ENCODE measurements at places on chromosomes 5 and 9. TPM values are rescaled to one million over a fixed set of nuclear protein-coding genes. Genes with fewer than 3 reads are reported as not detected.

Gene CDC23
- 40.9 TPM for total RNA-seq

Gene HRH2
- total RNA-seq: 2.7 TPM

DNA sequence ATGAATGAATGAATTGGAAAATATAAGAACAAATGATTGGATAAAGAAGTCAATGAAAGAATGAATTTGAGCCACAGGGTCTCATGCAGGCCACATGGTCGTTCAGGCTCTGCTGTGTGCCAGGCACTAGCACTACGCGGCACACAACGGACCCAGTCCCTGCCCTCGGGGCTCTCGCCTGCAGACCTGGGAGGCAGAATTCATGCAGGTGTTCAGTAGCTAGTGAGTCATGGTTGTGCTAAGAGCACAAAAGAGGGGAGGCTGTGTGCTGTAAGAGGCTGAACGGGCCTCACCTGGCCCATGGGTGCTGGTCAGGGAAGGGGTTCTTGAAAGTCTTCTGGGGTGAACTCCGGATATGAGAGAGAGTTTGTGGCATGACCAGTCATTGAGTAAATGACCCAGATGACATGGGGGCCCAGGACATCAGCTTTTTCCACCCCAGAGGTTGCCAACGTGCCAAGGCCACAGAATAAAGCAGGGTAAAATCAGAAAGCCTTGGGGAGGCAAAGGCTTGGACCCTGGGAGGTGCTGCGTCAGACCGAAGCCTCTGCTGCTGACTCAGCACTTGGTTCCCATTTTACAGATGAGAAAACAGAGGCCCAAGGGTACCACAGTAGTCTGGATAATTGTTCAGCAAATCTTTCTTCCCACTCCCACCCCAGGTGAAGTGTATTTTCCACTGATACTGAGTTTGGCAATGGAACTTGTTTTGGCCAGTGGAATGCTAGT lies 264.3 kb upstream of the MVB12B start:
- DNase-seq: no peak

DNA sequence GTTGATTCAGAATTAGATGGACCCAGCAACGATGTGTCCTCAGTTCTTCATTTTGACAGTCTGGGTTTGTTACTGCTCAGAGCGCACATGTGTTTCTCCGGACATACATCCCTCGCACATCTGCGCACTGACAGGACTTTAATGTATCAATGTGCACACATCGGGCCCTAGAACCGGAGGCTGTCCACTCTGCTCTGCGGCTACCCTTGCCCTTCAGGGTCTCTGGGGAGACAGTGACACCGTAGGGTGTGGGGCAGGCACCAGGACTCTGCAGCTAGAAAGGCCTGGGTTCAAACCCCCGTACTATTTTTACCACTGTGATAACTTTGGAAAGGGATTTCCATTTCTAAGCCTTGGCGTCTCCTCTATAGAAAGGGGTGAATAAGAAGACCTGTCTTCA lies 23.5 kb upstream of the LPCAT1 start:
- DNase-seq: no peak

DNA sequence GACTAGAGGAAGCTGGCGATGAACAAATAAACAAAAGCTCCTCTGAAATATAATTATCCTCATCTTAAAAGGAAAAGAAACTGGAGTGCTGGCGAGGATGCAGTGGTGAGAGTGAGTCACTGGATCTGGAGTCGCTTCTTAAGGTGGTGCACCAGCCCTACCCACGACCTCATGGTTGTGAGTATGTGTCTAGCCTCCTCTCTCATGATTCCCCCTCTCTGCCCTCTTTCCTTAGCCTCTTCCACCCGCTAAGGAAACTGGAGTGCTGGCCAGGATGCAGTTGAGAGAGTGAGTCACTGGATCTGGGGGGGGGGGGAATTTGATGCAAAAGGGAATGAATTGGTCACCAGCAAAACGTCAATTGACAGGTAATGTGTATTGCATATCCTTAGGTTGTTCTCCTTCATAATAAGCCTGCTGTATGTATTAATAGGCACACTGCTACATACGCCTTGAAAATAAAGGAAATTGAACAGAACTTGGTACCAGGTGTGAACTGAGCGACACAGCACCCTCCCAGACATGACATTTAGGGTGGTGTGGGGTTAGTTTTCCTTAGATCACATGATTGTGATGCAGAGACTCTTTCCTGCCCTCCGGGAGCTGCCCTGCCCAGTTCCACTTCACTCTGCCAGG lies 36.3 kb upstream of the EBF1 start:
- DNase-seq: no peak
